ENCODE measurements at places on chromosomes 5 and 9.

DNA sequence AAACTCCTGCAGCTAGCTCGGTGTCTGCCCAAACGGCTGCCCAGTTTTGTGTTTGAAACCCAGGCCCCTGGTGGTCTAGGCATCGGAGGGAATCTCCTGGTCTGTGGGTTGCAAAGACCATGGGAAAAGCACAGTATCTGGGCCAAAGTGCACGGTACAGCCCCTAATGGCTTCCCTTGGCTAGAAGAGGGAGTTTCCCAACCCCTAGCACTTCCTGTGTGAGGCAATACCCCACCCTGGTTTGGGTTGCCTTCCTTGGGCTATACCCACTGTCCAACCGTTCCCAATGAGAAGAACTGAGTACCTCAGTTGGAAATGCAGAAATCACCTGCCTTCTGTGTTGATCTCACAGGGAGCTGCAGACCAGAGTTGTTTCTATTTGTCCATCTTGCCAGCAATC is 41.8 kb downstream of the CAVIN4 start:
- no peak for DNase-seq

DNA sequence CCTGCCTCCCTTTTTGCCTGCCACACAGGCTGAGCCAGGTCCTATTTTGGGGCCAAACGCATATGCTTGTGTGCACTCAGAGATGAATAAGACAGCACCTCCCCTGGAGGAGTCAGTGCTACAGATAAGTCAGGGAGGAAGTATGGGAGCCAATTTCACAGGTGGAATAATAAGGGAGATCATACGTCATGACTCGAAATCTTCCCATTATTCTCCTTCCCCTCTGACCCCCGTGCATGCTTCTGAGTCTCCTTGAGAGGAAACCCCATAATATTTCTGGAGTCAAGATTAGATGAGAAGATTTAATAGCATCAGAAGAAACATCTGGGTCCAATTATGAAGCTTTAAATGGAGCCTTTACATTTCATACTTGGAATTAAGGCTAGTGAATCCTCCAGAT is 15.1 kb upstream of the ZCCHC7 start:
- no peak for DNase-seq

DNA sequence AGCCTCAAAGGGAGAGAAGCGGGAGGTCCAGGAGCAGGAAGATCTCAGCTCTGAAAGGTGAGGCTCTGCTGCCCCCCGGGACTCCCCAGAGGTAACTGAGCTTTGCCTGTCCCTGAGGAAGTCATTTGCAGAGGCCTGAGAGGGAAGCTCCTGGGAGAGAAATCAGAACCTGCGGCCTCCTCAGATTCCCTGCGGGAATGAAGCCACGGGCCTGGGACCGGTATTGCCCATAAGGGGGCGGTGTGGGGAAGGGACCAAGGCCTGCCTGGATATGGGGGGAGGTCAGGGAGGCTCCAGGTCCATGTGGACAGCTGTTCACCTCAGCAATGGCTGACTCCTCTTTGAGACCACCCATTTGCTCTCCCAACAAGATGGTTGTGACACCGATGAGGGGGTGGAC is 1.3 kb downstream of the SPATA31E1 start:
- no peak for DNase-seq

- DNase-seq: no peak
Observed at GRCh38 chr9:132125361-132125760, 36.5 kb upstream of the NTNG2 start.

- DNase-seq: no peak
Observed at GRCh38 chr5:16525651-16526050, 60.1 kb upstream of the ZNF622 start.

DNA sequence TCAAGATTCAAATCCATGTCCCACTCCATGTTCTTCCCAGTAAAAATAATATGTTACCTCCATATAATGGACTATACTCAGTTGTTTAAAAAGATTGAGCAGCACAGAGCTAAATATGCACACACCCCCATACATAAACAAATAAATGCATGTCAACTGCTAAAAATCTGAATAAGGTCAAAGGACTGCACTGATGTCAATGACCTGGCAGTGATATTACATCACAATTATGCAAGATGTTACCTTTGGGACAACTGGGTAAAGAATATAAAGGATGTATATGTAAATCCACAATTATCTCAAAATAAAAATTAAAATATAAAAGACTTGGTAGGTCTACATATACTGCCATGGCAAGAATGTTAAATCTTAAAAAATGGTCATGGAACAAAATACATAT is 57.9 kb downstream of the CDK5RAP2 start:
- no peak for DNase-seq

DNA sequence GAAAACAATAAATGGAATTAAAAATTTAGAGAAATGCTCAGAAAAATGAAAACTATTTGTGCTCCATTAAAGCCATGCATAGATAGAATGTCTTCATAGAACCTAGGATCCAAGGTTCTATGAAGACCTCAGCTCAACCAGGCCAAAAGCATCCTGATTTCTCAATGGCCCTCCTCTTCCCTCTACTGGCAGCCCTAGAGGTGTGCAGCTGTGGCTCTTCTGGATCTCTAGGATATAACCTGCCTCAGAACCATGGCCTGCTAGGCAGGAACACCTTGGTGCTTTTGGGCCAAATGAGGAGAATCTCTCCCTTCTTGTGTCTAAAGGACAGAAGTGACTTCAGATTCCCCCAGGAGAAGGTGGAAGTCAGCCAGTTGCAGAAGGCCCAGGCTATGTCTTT is 15.1 kb downstream of the IFNA1 start:
- no peak for DNase-seq

DNA sequence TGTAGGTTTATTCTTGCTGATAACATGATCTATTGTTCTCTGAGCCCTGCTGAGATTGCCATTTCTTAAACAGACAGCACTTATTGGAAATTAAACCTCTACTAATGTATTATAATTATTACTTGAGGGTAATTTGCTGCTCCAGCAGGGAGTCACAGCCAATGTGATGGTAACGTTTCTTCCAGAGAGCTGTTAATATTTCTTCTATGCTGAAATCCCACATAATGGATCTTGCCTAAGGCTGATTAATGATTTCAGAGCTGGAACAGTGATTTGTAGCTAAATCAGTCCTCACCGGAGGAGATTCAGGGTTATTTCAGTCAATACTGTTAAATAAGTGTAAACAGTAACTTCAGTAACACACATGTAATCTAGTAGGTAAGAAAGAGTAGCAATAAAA is 170.1 kb downstream of the CDH12 start:
- no peak for DNase-seq

DNA sequence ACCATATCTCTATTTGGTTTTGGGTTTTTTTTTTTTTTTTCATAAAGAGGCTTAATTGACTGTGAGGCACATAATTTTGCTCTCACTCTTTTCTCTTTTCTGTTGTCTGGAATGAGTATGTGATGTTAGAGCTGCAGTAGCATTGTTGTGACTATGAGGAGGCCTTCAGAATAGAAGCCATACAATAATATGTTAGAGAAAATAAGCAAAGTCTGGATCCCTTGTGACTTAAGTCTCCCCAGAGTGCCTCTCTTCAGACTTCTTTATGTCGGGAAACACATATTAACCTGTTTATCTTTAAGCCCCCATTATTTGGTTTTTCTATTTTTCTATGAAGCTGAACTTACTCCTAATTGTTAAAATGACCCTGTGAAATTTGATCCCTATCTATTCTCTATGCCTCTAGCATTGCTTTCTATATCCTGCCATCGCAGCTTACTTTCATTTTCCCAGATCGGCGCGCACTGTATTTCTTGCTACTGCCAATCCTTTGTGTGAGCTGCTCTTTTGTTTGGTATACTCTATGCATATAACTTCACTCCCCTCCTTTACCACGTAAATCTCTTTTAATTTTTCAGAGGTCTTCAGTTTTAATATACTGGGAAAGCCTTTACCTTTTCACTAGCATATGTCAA is 372.5 kb upstream of the KCNN2 start:
- DNase-seq: no peak

DNA sequence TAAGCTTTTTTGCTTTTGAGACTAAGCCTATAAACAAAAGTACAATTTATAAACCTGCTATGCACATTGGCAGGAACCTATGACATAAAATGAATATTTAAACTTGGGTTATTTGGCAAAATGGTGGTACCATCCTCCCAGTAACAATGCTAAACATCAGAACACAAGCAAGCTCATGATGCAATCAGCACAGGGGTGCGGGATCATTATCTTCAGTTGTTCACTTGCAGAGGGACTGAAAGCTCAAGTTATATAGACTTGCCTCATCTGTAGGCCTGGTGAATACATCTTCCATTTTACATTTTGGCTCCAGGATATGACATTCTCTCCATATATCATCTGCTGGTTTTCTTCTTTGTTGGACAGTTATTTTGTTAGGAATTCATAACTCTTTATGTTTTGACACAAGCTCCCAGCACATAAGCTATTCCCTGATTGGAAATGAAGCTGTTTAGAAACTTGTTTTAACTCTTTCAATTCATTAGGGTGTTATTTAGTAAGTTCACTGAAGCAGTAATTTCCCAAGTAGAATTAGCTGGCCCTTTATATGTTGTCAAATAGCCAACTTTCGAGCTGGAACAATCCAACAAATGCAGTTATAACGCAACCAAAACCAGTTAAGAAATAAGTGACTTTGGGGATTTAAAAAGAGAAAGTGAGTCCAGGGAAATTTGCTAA is 124.7 kb upstream of the LIFR start:
- no peak for DNase-seq

DNA sequence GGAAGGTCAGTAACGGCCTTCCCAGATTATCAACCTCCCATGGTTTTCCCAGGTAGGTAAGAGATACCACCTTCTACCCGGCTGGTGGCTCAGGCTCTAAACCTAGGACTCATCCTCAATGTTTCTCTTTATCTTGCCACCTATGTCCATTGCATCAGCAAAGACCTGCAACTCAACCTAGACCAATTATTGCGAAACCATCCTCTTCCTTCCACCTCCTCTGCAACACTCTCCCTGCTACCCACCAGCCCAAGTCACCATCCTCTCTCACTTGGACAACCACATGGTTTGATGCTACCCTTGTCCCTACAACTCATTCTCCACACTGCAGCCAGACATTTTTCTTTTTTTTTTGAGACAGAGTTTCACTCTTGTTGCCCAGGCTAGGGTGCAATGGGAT is 65.4 kb upstream of the GDNF start:
- no peak for DNase-seq

DNA sequence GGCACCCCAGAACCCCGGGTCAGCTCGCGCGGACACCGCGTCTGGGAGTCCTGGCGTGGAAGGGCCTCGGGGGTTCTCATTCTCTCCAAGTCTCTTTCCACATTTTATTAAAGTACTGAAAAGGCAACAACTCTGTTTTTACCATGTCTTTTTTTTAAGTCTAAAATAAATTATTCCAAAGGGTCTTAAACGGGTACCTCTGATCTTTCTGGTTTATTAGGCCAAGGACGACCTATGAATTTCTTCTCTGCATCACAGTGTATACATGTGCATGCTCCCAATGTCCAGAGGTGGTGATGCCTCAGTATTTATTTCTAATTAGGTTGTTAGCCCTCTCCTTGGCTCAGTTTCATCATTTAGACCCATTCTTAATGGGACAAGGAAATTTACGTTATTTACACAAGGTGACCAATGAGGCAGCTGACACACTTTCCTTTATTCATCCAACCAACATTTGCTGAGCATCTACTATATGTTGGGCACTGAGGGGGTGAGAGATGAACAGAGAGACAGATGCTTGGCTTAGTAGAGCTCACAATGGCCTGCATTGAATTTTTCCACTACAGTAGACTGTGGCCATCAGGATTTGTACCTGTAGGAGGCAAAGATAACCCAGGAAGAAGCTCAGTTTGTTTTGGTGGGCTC is 7.6 kb upstream of the OTP start:
- no peak for DNase-seq

GRCh38 chr5:30347858-30348257 is 845.6 kb upstream of the CDH6 start:
- no peak for DNase-seq

DNA sequence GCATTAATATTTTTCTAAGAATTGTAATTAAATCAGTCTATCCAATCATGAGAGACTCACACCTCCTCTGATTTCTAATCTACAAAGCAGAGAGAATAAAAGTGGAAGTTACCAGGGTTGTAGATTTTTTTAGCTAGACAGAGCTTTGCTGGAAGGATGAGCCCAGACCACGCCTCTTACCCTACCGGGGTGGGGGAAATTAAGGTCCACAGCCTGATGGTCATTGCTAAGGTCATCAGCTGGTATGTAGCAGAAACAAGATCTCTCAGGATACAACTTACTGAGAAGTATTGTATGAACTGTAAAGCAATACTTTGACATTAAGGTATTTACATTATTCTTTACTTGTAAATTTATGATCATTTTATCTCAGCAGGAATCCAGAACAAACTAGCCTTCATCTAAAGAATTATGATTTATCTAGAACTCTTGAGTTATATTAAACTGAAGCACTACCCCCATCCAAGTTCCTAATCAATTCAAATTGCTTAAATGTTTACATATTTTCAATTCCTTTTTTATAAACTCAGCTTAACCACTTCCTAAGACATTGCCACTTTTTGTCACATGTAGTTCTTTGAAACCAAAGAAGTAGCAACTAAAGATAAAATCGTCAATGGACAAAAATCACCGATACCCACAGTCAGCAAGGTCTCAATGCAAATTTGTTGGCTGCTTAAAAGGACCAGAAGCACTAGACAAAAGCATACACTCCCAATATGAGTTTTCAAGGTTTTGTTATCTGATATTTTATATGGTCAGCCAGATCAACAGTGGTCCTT is 225.8 kb upstream of the DAPK1 start:
- DNase-seq: no peak

DNA sequence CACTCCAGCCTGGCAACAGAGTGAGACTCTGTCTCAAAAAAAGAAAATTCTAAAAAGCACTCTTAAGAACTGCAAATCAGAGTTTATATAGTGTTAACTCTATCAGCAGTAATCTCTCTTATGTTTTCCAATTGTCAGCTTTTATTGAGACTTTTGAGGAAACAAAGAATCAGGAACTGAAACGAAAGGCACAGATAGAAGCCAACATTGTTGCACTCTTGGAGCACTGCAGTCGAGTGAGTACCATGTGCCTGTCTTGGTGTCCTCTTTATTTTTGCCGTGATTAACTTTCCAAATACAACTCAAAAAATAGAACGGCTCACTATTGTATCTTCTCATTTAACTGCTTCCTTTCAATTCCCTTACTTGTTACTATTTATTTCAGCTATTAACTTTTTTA is 41.7 kb upstream of the LRRC19 start:
- no peak for DNase-seq

GRCh38 chr9:114037249-114037648 is 40.9 kb downstream of the AMBP start:
- no peak for DNase-seq

- DNase-seq: peak; percentile 45
Observed at GRCh38 chr5:923281-923873, 30.7 kb downstream of the TRIP13 start.
